Stimulated activated CD8-positive, alpha-beta memory T cell treated with anti-CD3 and anti-CD28 coated beads, Interleukin-4, amount 100 ng/mL, for 4 hours (primary cell): ENCODE measurements at places on chromosomes 3 and 15.

GRCh38 chr3:145798007-145798406, 363.0 kb downstream of the PLOD2 start:
- no peak for DNase-seq

DNA sequence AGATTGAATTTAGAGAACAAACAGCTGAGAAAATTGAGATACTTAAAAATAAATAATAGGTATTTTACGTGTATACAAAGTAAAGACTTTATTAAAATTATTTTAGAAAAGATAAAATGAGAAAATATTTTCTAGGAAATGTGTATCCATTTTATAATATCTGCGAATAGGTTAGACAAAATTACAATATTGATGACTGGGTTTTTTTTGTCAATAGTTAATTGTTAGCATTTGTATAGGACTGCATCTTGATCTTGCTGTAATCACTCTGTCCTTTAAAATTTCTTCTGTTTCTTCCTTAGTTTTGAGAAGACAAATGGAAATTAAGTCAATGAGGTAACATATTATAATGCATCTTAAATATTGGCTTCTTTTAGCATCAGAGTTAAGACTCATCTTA, 50.3 kb downstream of the MEF2A start:
- DNase-seq: no peak

DNA sequence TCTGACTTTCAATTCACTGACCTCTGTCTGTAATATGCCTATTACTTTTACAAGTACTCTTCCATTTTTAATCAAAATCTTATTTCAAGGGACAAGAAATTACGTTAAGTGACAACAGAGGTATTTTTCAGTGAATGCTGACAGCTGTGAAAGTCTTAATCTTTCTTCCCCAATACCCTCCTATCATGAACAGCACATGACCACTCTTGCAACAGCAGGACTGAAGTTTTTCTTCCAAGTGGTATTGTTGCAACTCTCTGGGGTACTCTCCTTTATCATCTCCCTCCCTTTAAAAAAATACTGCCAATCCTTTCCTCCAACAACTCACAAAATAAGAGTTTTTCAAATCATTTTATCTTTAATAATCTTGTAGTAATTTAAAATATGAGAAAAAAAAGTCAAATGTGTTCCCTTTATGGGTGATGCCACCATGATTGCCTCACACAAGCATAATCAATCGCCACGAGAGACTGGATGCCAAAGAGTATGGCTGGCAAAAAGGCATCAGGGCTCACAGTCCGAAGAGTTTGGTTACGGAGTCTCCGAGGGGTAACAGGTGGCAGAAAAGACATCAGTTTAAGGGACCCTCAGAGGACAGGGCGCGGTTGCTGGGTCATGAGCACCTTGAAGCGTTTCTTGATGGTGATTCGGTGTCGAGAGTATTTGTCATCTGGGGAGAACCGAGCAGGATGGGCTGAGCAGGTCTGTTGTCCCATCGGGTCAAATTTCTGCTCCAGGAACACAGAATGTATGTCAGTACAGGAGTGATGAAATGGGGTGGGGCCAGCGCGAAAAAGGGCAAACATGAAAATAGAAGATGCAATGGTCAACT, 1.3 kb downstream of the NOP10 start:
- no peak for DNase-seq

GRCh38 chr15:41730543-41730942, 43.7 kb upstream of the MAPKBP1 start:
- DNase-seq: no peak

DNA sequence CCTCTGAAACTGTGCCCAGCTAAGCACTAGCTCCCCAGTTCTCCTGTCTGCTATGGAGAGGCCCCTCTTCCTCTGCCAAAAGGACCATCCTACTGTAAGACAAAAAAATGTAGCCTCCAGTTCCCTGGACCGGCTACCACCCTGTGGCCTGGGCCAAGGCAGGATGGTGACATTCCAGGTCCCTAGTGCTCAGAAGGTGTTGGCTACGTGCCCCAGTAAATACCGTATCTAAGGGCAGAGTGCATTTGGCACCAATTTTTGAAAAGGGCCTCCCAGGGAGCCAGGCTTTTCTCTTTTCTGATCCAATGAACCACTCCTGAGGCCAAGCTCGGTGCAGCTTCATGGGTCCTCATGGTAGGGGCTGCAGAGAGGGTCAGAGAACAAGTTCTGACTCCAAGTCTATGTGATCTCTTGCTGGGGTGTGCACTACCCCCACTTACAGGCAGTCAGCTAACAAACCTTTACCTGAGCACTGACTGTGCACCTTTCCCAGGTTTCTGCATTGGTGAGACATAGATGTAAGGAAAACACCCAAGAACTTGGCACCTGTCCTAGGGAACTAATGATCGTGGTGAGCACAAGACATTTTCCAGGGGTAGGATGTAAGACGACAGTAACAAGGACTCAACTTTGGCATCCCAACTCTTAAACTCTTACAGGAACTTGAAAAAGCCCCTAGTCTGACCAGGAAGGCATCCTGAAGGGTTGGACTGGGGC, 32.6 kb downstream of the TLE3 start:
- no peak for DNase-seq

GRCh38 chr15:71052356-71052755, 62.9 kb upstream of the THSD4 start:
- no peak for DNase-seq

DNA sequence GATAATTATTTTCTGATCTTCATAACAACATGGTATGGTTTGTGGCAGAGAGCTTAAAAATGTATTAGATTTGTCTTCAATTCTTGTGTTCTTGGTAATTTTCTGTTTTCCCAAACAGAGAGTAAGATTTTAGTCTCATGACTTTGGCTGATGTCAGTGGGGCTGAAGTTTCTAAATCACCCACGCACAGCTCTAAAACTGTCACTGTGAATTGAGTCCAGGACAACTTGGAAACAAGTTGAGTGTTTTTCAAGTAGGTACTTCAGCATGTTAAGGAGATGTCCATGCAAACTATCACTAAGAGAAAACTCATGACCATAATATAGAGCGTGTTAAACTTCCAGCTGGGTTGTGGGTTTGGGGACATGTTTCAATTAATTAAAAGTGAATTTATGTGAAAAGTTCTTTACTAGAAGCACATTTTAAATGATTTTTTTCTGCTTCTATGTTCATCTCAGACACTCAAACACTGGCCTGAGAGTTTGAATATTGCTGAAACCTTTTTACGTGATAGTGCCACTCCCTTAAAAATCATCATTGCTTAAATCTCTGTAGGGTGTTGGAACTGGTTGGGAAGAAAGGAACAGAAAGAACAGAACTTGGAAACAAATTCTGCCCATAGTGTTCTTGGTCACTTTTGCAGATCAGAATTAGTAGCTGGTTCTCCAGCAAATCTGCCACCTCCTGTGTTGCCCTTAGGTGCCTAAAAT, 89.8 kb downstream of the KLHL25 start:
- no peak for DNase-seq

DNA sequence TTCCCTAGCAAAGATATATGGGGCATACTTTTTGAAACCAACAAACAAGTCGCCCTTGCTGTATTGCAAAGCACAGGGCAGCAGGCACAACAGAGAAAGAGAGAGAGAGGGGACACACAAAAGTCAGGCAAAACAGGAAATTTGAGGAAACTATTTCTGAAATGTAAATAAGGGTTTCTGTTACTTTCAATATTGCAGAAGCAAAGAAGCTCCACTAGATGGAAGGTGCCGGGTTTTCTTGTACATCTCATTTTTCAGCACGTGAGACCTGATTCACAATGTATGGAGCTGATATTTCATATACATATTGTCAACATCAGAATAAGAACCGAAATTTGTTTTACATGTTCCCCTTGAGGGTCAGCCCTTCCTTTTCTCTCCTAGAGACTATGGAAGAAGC, 127.4 kb downstream of the FOXP1 start:
- no peak for DNase-seq

DNA sequence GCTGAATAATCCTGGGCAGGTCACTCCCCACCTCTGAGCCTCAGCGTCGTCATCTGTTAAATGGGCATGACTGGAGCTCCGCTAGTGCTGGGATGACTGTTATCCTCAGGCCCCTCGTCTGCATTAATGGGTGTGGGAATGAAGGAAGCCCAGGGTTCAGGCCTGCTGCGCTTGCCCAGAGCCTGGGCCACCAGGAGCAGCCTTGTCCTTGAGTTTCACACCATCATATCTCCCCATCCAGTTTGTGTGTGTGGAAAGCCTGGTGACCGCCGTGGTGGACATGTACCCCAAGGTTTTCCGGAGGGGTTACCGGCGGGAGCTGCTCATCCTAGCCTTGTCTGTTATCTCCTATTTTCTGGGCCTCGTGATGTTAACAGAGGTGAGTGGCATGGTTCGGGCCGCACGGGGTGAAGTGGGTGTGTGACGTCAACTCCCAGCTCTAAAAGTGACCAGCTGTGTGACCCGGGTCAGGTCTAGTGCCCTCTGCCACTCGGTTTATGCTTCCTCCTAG, 63.5 kb upstream of the SLC6A1 start:
- DNase-seq: no peak

DNA sequence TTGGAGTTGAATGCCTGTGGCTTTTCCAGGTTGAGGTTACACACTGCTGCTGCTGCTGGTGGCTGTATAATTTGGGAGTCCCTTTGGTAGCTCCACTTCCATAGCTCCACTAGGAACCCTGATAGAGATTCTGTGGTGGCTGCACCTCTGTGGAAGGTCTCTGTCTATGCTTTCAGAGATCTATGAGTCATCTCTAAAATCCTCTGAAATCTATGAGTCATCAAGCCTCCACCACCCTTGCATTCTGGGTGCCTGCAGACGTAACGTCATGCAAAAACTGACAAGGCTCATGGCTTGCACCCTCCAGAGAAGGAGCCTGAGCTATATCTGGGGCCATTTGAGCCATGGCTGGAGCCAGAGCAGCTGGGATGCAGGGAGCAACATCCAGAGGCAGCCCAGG, 1037.0 kb upstream of the CFAP20DC start:
- no peak for DNase-seq

- DNase-seq: no peak
Measured at GRCh38 chr3:178778589-178778988, 242.4 kb downstream of the KCNMB2 start.

DNA sequence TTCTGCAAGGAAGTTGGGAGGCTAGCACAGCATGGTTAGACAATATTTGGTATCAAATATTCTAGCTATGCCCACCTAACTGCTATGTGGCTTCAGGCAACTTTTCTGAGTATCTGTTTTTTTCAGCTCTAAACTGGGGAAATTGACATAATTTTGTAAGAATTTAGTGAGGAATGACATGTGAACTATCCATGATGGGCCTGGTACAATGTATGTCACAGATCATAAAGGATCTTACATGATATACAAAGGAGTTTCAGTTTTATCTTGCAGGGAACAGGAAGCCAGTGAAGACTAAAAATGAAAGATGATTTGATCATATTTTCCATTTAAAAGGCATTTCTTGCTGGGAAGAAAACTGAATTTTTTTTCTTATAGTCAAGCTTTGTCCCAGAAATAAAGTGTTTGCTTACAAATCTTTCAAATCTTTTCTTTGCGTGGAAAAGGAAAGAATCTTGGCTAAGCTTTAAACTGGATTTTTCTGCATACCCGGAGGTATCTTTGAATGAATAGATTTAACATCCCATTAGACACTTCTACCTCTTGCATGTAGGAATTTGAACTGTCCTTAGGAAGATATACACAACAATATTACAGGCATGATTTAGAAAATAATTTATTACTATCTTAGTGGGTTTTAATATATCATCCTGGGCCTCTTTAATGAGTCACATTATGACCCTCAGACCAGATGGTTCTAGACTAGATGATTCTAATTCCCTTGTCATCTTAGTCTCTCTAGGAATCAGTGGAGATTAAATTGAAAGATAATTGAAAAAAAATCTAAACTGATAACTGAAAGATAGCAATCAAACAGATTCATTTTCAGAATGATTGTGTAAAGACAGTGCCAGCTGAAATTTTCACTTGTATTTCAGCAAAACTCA, 436.0 kb upstream of the THBS1 start:
- no peak for DNase-seq

DNA sequence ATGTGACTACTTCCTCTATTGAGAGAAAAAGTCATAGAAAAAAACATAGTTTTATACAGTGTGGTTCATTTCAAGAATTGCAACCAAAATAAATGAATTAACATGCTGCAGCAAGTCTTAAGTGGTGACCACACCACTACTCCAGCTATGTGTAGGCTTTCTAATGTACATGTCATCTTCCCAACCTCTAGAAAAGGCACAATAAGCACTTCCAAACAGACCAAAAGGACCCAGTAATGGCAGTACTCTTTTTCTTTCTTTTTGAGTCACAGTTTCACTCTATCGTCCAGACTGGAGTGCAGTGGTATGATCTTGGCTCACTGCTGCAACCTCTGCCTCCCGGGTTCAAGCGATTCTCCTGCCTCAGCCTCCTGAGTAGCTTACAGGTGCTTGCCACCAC, 219.3 kb upstream of the KBTBD8 start:
- DNase-seq: no peak

GRCh38 chr3:119880966-119881365, 99.1 kb downstream of the NR1I2 start:
- no peak for DNase-seq

GRCh38 chr3:27486336-27486735, 2.2 kb upstream of the SLC4A7 start:
- no peak for DNase-seq
